CD4-positive, alpha-beta T cell (primary cell): ENCODE measurements at places on chromosomes 2 and 18.
A peak's percentile ranks its signal among the peaks of the same experiment; 100 is the strongest.

GRCh38 chr2:146246736-146247523 is 1597.9 kb upstream of the ACVR2A start:
- no peak overlapping the region for H3K27ac ChIP-seq
- DNase-seq, result no peak
- no peak overlapping the region for H3K4me3 ChIP-seq

DNA sequence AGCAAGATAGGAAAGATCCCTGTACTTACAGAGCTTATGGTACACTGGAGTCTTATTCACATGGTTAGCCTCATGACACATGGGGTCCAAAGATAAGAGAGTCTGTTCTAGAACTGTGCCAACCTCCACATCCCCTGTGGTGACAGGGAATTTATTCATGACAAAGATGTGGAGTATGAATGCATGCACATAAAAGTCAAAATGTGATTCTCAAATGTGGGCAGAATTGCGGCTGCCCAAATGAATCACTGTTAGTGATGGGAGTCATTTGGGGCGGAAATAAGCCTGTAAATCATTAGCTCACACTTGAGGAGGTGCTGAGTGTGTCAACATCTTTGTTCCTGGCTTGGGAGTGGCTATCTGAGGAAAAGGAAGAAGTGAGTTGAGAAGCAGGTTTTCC is 560.6 kb downstream of the SLC4A3 start:
- no peak for DNase-seq
- H3K4me1 ChIP-seq, result no peaks in the 10 kb centered on the region
- no peak overlapping the region for H3K27ac ChIP-seq
- no peaks in the 10 kb centered on the region for H3K36me3 ChIP-seq
- no peak overlapping the region for H3K4me3 ChIP-seq

DNA sequence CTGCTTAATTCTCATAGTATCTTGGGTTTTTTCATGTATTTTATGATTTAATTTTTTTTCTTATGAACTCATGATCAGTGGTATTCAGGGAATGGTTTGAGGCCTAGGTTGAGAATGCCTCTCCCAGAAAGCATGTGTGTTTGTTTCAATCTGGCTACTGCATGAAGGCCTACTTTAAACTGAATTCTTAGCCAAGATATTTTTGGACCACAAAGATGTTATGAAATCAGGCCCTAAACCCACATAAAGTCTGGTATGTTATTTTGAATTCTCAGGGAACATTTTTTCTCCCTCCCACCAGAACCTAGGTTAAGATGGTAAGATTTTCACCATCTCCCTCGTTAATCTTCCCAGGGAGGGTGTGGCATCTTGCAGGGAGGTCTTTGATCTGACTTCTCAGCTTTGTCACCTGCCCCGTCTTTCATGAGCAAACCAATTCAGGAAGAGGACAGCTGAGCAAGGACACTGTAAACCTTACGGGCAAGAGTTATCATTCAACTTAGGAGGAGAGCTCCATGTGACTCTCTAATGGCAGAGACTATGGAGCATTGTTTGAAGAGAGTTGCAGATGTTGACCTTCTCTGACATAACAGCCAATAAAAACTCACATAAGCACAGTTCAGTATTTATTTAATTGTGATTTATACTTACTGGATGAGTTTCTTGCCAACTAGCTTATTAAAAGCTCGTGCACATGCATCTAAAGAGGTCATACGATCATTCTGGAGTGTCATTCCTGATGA is 21.3 kb upstream of the ACKR3 start:
- H3K4me1 ChIP-seq, result peaks cover 82% of the 10 kb centered on the region
- peaks cover 2% of the 10 kb centered on the region for H3K36me3 ChIP-seq
- H3K27me3 ChIP-seq, result no peaks in the 10 kb centered on the region
- H3K4me3 ChIP-seq, result no peak overlapping the region
- H3K27ac ChIP-seq, result peak overlapping the region; percentile 85
- no peak for DNase-seq

DNA sequence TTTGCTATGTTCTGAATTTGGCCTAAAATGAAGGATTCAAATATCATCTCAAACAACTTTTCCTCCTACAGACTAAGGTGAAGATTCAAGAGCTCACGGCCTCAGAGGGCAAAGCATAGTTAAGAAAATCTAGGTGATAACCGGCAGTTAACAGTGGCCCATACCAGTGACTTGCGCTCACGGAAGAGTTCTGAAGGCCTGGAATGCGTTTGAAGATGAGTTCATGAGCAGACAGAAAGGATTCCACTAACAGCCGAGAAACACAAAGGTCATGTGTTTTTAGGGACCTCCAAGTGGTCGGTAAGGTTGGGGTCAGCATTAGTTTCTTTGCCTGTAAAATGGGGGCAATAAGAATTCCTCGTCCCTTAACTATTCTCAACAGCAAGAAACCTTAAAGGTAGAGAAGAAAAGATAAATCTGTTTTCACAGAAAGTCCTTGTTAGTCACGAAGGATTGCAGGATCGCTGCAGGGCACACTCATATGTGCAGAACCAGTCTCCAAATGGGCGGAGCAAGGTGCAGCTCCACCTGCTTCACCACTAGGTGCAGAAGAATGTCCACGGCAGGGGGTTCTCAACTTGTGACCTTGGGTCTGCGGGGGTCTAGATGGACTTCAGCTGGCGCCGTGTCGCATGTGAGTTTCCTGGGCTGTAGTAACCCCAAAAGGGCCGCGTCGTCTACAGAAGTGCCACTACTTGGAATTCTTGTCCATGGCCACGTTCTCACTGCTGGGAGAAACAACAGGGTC is 708 bp upstream of the RPIA start:
- H3K27me3 ChIP-seq, result no peaks in the 10 kb centered on the region
- peaks cover 22% of the 10 kb centered on the region for H3K4me1 ChIP-seq
- H3K36me3 ChIP-seq, result no peaks in the 10 kb centered on the region
- H3K27ac ChIP-seq, result peak overlapping the region; percentile 84
- peak; percentile 32 for DNase-seq
- H3K4me3 ChIP-seq, result peak overlapping the region; percentile 77

DNA sequence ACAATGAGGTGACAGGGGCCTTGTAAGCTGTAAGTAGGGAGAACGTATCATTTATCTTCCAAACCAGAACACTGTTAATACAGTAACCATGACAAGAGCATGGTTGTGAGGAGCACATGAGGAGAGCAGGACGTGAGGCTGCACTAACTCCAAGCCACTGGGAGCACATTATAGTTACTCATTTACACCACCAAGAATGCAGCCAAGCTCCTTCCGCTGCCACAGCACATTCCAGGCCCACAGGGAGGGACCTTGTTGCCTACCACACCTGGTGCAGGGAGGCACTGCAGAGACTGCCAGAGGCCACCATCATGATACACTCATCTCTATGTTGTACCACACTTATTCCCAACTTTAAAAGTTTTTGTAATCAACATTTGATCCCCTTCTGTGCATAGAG is 13.5 kb upstream of the SFXN5 start:
- H3K4me3 ChIP-seq, result no peak overlapping the region
- H3K27ac ChIP-seq, result no peak overlapping the region
- no peaks in the 10 kb centered on the region for H3K27me3 ChIP-seq
- H3K36me3 ChIP-seq, result no peaks in the 10 kb centered on the region
- peaks cover 3% of the 10 kb centered on the region for H3K4me1 ChIP-seq

DNA sequence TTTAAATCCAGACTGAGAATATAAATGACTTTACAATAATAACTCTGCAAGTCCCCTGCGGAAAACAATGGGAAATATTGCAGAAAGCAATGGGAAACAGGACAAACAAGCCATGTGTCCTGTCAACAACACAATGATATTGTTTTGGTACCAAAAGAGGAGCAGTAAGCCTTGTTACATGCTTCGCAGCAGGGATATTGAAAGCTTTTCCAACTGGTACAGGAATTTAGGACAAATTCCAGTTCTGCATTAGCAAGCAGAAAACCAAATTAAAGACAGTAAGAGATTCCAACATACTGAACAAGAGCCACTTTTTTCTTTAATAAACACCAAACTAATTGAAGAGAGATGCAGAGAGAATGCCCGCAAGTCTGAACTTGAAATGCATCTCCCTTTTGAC is 30.0 kb downstream of the FRZB start:
- no peak overlapping the region for H3K4me3 ChIP-seq
- H3K4me1 ChIP-seq, result no peaks in the 10 kb centered on the region
- no peaks in the 10 kb centered on the region for H3K27me3 ChIP-seq
- DNase-seq, result no peak
- no peaks in the 10 kb centered on the region for H3K36me3 ChIP-seq
- no peak overlapping the region for H3K27ac ChIP-seq

DNA sequence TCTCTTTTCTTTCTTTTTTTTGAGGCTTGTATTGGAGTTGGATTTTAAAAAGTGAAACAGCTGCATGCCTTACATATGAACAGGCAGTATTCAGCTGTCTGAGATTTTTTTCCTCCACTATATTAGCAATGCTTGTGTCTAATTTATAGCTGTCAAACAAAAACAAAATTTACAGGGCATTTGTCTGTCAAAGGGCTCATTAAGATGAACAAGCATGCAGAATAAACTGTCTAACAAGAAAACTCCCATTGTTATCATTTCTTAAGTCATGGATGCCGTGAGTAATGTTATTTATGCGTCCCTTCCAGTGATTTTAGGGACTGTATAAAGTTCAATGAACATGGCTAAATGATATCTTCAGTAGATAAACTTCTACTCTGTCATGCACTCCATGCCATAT is 674.7 kb downstream of the PLCL1 start:
- H3K27ac ChIP-seq, result no peak overlapping the region
- H3K4me3 ChIP-seq, result no peak overlapping the region
- no peaks in the 10 kb centered on the region for H3K4me1 ChIP-seq
- no peak for DNase-seq

DNA sequence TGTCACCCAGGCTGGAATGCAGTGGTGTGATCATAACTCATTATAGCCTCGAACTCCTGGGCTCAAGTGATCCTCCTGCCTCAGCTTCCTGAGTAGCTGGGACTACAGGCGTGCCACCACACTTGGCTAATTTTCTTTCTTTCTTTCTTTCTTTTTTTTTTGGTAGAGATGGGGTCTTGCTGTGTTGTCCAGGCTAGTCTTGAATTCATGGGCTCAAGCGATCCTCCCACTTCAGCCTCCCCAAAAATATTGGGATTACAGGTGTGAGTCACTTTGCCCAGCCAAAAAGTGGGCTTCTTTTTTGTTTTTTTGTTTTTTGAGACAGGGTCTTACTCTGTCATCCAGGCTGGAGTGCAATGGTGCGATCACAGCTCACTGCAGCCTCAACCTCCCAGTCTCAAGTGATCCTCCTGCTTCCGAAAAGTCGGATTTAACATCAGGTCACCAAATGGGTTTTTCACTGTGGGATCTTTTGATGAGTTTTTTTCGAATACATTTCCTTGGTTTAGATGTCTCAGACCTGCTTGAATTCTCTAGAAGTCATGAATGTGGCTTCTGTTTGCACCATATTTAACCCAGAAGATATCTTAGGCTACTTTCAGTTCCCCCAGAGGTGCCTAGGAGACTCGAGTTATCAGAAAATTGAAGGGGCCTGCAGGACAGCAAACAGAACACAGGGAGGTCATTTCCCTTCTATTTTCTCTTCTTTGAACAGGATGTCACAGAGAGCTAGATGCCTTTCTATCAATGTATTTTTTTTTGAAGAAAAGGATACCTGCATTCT is 8.9 kb downstream of the RAB31 start:
- no peak overlapping the region for H3K4me3 ChIP-seq
- no peak for DNase-seq
- no peaks in the 10 kb centered on the region for H3K4me1 ChIP-seq
- H3K36me3 ChIP-seq, result no peaks in the 10 kb centered on the region

DNA sequence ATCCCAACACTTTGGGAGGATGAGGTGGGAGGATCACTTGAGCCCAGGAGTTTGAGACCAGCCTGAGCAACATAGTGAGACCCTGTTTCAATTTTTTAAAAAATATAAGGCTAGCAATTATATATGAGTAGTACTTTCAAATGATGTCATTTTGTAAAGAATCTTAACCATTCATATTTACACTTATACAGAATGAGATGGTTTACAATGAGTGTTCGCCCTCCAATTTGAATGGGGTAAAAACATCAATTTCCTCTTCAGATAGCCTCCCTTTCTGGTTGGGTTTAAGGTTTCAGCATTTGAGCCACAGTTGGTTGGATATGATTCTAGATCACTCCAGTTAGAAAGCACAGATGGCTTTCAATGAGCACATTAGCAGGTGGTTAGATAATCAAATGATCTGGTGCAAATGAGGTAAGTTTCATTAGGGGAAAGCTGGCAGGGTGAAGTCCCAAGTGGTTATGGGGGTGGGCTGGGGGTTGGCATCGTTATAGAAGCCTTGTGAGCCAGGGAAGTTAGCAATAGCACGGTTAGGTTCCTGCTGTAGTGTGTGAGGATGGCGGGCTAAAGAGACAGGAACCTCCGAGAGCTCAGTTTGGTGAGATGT is 63.9 kb downstream of the TRPM8 start:
- no peak for DNase-seq
- H3K27me3 ChIP-seq, result no peaks in the 10 kb centered on the region
- H3K36me3 ChIP-seq, result no peaks in the 10 kb centered on the region
- no peak overlapping the region for H3K4me3 ChIP-seq
- H3K4me1 ChIP-seq, result peaks cover 17% of the 10 kb centered on the region

DNA sequence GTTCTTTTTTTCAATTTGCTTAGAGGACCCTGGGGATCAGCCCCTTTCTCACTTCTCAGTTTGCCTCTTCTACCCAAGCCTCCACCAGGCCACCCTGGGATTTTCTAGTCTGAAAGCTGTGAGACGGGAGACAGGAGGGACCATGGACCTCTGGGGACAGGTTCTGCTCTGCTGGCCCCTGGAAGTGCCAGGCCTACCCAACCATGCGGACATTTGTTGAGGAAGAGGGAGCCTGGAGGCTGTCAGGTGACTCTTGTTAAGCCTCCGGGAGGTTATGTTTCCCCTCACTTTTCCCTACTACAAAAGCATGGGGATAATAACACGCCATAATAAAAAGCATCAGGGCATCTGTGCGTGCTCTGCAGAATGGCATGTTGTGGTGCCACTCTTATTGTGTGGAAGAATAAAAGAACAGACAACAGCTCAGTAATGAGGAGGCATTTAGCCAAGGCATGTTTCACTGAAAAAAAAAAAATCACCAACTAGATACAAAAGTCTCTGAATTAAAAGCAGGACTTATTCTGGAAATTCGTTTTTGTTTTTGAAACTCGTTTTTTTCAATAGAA is 48.3 kb upstream of the PLA2R1 start:
- peaks cover 4% of the 10 kb centered on the region for H3K27me3 ChIP-seq
- H3K4me1 ChIP-seq, result no peaks in the 10 kb centered on the region
- H3K4me3 ChIP-seq, result no peak overlapping the region
- no peak overlapping the region for H3K27ac ChIP-seq
- DNase-seq, result no peak
